Islet precursor cell (in vitro differentiated cells): ENCODE measurements at places on chromosomes 7 and 10.

- peak; percentile 60 for DNase-seq
These were observed 631 bp downstream of the OTUD1 start for GRCh38 chr10:23439452-23439960.

GRCh38 chr7:157433628-157434027, 96.8 kb downstream of the DNAJB6 start:
- no peak for DNase-seq

- DNase-seq, result no peak
These were observed 280.9 kb upstream of the YAE1 start for GRCh38 chr7:39285256-39285655.

GRCh38 chr10:75607576-75607975, 176.2 kb downstream of the LRMDA start:
- no peak for DNase-seq

DNA sequence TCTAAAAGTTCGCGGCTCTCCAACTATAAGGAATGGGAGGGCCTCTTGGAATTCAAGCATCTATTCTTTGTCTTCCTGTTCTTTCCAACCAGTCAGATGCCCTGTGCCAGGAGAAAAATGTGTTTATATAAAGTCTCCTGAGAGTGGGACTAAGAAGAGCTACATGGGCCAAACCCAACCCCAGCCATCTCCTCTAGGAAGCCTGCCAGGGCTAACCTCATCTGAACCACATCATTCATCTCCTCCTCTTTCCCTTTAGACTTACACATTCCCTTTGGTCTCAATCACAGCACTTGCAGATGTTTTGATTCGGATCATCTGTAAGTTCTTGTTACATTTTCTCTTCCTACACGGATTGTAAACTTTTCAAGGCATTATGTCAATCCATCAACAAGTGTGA, 62.6 kb downstream of the DOCK4 start:
- no peak for DNase-seq
